ENCODE measurements at places on chromosomes 7 and 10.

DNA sequence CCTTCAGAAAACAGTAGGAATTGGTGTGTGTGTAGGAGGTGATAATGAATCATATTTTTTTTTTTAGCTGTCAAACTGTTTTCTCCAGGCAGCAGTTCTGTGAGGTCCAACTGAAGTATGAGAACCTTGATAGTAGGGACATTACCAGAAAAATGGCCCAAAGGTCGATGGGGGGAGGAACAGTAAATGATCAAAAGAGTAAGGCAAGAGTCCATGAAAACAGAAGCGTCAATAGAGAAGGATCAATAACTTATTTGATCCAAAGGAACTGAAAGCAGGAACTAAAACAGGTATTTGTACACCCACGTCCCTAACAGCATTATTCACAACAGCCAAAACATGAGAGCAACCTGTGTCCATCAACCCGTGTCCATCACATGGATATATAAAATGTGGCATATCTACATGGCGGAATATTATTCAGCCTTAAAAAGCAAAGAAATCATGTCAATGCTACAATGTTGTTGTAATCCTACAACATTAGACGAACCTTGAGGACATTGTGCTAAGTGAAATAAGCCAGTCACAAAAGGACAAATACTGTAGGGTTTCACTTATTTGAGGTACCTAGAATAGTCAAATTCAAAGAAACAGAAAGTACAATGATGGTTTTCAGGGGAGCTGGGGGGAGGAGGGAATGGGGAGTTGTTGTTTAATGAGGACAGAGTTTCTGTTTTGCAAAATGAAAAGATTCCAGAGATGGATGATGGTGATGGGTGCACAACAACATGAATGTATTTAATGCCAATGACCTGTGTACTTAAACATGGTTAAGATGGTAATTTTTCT, 214.0 kb upstream of the KLF14 start:
- DNase-seq = no peak

DNA sequence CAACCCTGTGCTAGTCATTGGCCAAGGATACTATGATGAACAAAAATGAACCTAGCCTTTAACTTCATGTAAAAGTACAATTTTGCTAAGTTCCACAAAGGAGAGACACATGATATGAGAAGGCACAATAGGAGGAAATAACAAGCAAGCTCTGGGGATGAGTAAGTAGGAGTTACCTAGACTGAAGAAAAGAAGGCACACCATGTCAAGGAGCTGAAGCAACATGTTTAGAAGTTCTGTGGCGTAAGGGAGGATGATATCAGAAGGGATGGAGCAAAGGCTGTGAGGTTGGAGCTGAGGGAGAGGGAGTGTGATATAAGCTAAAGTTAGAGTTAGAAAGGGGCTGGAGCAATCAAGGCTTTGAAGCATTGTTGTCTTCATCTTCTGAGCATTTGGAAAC, 25.6 kb downstream of the KIFBP start:
- no peak for DNase-seq

DNA sequence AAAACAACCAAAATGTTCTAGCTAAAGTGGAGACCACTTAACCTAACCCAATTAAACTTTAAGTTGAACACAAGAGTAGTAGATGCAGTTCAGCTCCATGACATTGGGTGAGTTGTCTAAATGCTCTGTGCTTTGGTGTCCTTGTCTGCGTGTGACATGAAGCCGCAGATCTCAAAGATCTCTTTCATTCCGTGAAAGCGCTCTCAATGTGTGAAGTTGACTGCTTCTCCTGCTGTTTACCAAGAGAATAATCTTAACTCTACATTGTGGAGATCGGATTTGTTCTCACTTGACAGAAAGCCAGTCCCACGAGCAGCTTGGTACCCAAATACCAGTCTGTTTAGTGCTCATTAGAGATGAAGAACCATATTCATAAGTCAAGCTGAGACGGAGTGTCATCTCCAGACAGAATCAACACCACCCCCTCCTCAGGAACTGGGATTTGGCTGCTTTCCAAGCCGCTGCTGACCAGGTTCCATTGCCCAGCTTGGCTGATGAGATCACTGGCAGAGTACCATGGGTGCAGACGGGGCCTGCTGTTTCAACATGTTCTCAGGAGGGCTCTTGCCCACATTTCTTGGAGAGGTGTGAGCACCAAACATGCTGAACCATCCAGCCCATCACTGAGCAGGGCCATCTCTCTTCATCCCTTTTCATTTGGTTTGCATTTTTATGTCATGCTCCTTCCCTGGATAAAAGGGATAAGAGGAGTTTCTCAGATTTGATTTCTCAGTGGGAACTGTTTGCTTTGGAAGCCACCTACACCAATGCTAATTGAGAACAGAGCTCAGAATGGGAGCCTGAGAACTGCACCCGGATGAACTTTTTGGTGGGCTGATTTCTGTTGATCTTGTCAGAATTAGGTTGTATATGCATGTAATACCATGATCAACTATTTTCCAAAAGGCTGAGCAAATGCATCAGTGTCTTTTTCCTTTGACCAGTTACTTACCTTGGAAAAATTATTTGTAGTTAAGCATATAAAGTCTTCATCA, 95.8 kb upstream of the AGBL3 start:
- no peak for DNase-seq

DNA sequence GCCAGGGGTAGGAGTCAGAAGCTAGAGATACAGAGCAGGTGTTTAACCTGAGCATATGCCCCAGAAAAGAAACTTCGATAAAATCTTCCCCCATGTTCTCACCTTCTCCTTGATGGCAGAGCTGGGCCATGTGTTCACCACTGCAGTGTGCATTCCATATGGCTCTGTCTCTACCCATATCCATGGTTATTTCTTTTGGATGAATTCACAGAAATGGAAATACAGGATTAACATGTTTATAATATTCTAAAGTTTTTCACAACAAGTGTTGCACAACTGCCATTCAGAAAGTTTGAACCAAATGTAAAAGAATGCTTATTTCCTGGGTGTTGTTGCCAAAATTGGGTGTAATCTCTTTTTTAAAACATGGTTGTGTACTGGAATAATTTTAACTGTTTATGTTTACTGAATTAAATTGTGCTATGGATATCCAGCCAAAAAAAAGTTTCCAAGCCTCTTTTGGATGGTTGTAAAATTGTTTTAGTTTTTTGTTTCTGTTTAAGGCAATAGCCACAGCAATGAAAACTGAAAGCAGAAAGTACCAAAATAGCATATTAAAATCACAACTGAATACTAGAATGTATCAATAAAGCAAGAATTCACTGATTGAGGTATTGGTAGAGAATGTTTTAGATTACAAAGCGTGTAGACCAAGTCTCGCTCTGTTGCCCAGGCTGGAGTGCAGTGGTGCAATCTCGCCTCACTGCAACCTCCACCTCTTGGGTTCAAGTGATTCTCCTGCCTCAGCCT, 19.9 kb upstream of the CCNY start:
- no peak for DNase-seq

DNA sequence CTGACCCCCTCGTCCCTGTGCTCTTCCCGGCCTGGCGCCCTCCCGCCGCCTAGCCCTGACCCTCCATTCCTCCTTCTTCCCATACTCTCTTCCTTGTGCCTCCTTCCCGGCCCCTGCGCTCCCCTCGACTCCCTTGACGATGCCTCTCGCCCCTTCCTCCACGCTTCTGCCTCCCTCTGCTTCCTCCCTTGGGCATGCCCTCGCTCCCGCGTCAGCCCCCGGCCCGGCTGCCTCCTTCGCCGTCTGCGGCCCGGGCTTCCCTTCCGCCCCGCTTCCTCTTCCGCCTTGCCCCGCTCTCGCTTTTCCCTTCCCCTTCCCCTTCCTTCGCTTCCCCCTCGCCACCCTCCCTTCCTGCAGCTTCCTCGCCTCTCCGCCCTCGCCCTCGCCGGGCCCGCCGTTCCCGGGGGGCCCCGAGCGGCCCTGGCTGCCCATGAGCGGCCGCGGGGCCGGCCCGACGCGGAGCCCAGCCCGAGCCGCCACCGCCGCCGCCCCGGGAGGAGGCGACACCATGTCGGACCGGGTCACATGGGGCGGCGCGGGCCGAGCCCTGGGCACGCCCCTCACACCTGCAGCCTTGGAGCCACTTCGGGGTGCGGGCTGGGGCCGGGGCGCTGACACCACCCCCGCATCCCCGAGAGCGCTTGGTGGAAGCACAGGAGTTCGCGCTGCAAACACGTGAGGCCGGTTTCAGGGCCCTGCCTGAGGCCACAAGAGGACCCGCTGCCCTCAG, at the start of gene FBXW4:
Gene FBXW4 (minus strand): TSS at position 497 of the 730 bp plus-strand sequence. CDS start 65 bp downstream, at position 432.
- DNase-seq = no peak

Measured in right kidney (tissue), 9 donors.